GM04504 (cell line): ENCODE measurements at places on chromosomes 2 and 18.
A peak's percentile ranks its signal among the peaks of the same experiment; 100 is the strongest.

DNA sequence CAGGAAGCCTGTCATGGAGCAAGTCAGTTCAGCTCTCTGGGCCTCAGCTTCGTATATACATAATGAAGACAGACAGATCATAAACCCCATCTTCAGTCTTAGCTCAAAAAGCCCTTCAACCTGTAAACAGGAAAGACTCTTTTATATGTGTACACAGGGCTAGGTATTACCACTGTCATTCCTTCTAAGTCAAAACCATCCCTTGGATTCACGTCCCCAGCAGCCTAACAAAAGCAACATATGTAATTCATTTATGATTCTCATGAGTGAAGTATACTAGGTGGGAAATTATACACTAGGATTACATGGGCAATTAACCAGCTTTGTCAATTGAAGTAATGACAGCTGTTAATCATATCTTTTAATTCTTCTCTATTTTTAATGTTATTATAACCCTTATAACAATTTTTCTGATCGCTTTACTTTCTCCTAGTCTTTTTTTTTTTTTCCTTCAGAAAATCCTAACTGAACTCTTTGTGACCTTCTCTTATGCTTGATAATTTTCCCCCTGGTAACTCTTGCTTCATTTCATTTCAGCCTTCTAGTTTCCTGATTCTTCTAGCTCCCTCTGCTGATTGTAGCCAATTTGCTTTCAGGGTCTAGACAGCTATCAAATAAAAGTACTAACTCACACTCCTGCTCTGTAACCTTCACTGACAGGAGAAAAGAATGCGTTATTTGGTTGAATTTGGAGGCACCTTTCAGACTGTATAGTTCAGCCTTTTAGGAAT, 99.7 kb downstream of the RBM43 start:
- peak; percentile 17 for DNase-seq

GRCh38 chr2:177547122-177547521, 154.5 kb downstream of the AGPS start:
- no peak for DNase-seq

DNA sequence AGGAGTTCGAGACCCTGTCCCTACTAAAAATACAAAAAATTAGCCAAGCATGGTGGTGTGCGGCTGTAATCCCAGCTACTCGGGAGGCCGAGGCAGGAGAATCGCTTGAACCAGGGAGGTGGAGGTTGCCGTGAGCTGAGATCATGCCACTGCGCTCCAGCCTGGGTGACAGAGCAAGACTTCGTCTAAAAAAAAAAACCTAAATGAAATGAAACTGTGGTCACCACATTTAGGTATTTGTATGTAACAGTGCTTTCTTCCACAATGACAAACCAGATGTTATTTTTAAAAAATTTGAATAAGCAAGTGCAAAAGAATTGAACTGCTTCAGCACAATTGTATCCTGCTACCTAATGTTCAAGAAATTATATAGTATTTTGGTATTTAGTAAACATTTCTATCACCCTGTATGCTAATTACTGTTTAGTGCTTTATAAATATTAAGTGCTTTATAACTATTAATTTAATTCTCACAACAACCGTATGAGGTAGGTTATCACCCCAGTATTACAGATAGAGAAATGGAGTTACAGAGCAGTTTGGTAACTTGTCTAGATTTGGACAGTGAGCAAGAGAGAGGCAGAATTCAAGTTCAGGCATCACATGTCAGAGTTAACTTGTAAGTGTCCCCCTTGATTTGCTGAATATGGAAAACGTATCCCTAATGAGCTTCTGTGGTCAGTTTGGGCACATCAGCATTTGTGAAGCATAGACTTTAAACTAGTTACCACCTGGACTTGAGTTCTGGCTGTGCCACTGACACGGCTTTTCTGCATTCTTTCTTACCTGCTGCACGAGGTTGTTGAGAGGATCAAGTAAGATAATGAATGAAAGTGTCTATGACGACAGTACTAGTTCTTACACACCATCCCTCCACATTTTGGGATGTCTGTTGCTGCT, 14.4 kb downstream of the PHLPP1 start:
- no peak for DNase-seq

- no peak for DNase-seq
Observed at GRCh38 chr18:74140582-74140981, 7.1 kb downstream of the FBXO15 start.
